ENCODE measurements at places on chromosomes 12 and 14. TPM values are rescaled to one million over a fixed set of nuclear protein-coding genes. Genes with fewer than 3 reads are reported as not detected.

GRCh38 chr14:104694991-104695659 is 5.7 kb downstream of the INF2 start:
- no peak for DNase-seq
- no peaks in the 10 kb centered on the region for H3K36me3 ChIP-seq
- H3K4me1 ChIP-seq = peaks cover 70% of the 10 kb centered on the region
- no peaks in the 10 kb centered on the region for H3K27me3 ChIP-seq

- no peaks in the 10 kb centered on the region for H3K27me3 ChIP-seq
- H3K27ac ChIP-seq = no peak overlapping the region
- H3K4me1 ChIP-seq = no peaks in the 10 kb centered on the region
- DNase-seq = no peak
- no peak overlapping the region for H3K4me3 ChIP-seq
Measured at GRCh38 chr14:38559711-38560110, 303.8 kb upstream of the CLEC14A start.

DNA sequence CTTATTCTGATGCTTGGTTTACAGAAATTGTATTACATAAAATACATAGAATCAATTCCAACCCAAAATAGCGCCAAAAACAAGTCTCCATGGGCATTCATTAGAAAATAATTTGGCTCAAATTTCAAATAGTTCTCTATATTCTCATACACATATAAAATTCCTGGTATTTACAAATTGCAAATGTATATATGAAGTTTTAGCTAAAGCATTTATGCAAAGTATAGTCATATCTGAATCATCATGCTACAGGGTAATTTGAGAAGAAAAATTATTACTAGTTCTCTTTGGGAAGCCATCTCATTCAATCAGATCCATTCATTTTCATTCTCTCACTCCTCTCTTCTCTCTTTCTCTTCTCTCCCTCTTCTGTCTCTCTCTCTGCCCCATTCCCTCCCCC is 257.8 kb downstream of the DPF3 start:
- no peak overlapping the region for H3K27ac ChIP-seq
- no peaks in the 10 kb centered on the region for H3K36me3 ChIP-seq
- H3K27me3 ChIP-seq = no peaks in the 10 kb centered on the region
- no peak for DNase-seq
- H3K4me3 ChIP-seq = no peak overlapping the region
- H3K4me1 ChIP-seq = no peaks in the 10 kb centered on the region

DNA sequence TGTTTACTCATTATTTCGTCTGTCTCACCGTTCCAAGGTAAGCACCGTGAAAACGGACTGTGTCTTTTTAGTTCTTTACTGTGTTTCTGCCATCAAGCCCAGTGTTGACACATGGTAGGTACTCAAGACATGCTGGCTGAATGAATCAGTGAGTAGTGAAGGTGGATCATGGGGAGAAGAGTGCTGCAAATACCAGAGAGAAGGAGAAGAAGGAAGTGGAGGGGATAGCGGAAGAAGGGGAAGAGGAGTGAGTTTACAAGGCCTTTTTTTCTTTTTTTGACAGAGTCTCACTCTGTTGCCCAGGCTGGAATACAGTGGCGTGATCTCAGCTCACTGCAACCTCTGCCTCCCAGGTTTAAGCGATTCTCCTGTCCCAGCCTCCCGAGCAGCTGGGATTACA is 54.6 kb downstream of the ETV6 start:
- peak; percentile 34 for DNase-seq
- H3K27ac ChIP-seq = peak overlapping the region; percentile 82
- peaks cover 43% of the 10 kb centered on the region for H3K4me1 ChIP-seq
- no peak overlapping the region for H3K4me3 ChIP-seq

GRCh38 chr14:41642367-41642766 is 35.7 kb downstream of the LRFN5 start:
- H3K4me3 ChIP-seq = no peak overlapping the region
- no peaks in the 10 kb centered on the region for H3K4me1 ChIP-seq
- DNase-seq = no peak
- no peak overlapping the region for H3K27ac ChIP-seq

DNA sequence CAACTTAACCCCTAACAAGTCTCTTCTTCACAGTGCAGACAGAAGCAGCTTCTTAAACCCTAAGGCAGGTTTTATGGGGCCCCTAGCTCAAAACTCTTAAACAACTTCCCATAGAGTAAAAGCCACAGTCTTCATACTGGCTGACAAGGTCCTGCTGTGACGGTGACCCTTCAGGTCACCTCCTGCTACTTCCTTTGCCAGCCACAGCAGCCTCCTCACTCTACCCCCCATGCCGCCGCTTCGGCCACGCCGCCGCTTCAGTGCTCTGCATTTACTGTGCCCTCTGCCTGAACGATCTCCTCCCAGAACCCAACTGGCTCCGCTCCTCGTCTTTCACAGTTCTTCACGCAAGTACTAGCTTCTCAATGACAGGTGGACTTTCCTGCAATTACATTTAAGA is 45.5 kb downstream of the ACADS start:
- no peaks in the 10 kb centered on the region for H3K27me3 ChIP-seq
- H3K36me3 ChIP-seq = no peaks in the 10 kb centered on the region
- no peak overlapping the region for H3K4me3 ChIP-seq
- H3K27ac ChIP-seq = peak overlapping the region; percentile 99

GRCh38 chr14:93002851-93003298 is 79.9 kb downstream of the CHGA start:
- H3K27me3 ChIP-seq = no peaks in the 10 kb centered on the region
- no peak overlapping the region for H3K4me3 ChIP-seq
- H3K4me1 ChIP-seq = peaks cover 27% of the 10 kb centered on the region
- no peaks in the 10 kb centered on the region for H3K36me3 ChIP-seq
- H3K27ac ChIP-seq = no peak overlapping the region
- DNase-seq = peak; percentile 33

DNA sequence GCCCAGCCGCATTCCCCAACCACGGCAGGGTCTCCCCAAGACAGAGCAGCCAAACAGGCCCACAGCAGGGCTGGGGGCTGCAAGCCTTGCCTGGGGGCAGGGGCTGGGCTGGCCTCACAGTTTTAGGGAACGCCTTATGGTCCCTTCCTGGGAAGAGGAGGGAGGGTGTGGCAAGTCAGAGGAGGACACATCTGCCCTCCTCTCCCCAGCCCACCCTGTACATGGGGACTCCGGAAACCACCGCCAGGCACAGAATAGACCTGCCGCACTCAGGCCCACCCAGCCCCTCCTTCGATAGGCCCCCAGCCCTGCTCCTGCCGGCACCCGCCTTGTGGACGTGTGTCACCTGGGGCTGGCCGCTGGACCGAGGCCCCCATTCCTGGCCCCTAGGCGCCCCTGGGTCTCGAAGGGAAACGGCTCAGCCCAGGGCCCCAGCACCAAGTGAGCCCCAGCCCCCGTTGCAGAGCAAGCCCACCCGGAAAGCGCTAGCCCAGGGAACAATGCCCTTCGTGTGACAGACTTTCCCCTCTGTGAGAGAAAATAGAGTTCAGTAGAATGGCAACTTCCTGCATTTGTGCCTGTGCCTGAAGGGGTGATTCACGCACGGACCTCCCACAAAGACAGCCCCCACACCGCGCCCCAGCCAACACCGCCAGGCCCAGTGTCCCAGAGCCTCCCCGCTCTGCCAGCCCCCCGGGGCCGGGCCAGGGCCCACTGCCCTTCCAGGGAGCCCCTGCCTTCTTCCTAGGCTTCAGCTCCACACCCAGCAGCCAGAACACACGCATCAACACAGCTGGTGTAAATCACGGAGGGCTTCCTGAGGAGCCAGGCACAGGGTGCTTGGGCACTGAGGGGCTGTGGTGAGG is 12.0 kb upstream of the NUDT14 start:
- no peak for DNase-seq
- no peak overlapping the region for H3K27ac ChIP-seq
- H3K36me3 ChIP-seq = no peaks in the 10 kb centered on the region

- no peaks in the 10 kb centered on the region for H3K36me3 ChIP-seq
- H3K27ac ChIP-seq = no peak overlapping the region
- H3K4me3 ChIP-seq = no peak overlapping the region
- no peaks in the 10 kb centered on the region for H3K27me3 ChIP-seq
- DNase-seq = no peak
- no peaks in the 10 kb centered on the region for H3K4me1 ChIP-seq
Measured at GRCh38 chr14:101535232-101535631, 26.1 kb upstream of the DIO3 start.

DNA sequence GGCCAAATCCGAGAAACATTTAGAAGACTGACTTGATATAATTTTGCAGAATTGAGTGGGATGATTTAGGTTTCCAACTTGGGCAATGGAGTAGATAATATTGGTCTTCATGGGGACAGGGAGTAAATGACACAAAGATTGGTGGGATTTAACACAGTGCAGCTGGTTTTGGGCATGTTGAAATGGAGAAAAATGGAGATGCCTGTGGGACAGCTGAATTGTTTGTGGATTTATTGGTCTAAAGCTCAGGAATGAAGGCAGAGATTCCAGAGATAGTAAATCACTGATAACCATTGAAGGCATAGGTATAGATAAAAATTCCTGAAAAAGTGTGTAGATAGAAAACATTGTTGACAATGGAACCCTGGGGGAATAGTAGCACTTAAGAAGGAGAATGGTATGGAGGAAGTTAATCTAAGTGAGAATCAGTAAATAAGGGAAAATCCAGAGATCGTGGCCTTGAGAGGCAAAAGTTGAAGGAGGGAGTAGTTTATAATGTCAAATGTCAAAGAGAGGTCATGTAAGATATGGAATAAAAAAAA is 120.9 kb upstream of the ATP2B1 start:
- no peak overlapping the region for H3K27ac ChIP-seq
- no peak for DNase-seq
- no peaks in the 10 kb centered on the region for H3K27me3 ChIP-seq

Gene SP7
- not detected for total RNA-seq

Gene DHH
- total RNA-seq = 0.17 TPM

Gene DTX1
- 20.8 TPM for total RNA-seq

Gene SDR9C7
- not detected for total RNA-seq

Gene TAS2R20
- 6.2 TPM for total RNA-seq

Gene TPPP2
- not detected for total RNA-seq

Gene CDH24
- 4.0 TPM for total RNA-seq

Gene KLRB1
- 0.22 TPM for total RNA-seq

Gene TBX5
- 1.1 TPM for total RNA-seq

All from thyroid gland (tissue), 4 donors.